ENCODE measurements at places on chromosomes 5 and 9. TPM values are rescaled to one million over a fixed set of nuclear protein-coding genes. Genes with fewer than 3 reads are reported as not detected.

- H3K36me3 ChIP-seq, result no peaks in the 10 kb centered on the region
- no peaks in the 10 kb centered on the region for H3K4me1 ChIP-seq
- no peak for DNase-seq
- H3K27ac ChIP-seq, result no peak overlapping the region
- H3K27me3 ChIP-seq, result no peaks in the 10 kb centered on the region
- H3K4me3 ChIP-seq, result no peak overlapping the region
Measured at GRCh38 chr5:112472614-112473013, 53.5 kb upstream of the EPB41L4A start.

DNA sequence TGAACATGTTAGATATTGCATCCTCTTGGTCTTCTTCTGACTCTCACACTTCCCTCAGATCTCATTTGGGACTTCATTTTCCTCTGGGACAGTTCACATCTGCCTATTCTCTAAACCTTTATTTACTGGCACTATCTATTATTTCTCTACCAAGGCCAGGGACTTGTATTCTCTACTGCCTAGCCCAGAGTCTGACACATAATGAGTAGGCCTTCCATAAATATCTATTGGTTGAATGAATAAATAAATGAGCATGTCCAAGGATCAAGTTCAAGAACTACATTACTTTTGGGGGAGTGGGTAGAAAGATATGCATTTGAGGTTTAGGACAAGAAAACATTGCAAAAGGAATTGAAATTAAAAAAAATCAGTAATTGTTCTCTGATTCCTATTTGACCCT lies 250.3 kb downstream of the TRIM32 start:
- H3K27me3 ChIP-seq, result no peaks in the 10 kb centered on the region
- no peak for DNase-seq
- no peak overlapping the region for H3K27ac ChIP-seq
- no peak overlapping the region for H3K4me3 ChIP-seq
- no peaks in the 10 kb centered on the region for H3K4me1 ChIP-seq

DNA sequence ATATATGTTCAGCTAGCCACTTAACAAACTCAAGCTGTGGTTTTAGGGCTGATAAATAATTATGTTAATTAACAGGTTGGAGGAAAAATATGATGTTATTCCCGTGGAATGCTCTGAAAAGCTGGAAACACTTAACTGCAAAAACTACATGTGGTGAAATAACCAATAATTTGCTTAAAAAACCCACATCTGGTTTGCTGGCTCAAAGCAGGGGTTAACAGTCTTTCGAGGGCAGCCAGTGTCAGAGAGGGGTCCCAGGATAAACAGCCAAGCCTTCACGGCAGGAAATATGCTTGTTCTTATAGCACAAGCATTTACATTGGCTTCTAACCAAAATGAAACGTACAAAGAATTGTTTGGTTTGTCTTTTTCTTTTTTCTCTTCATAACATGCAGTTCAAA lies 254.0 kb upstream of the GAS1 start:
- H3K27ac ChIP-seq, result no peak overlapping the region
- H3K36me3 ChIP-seq, result no peaks in the 10 kb centered on the region
- H3K4me3 ChIP-seq, result no peak overlapping the region
- H3K4me1 ChIP-seq, result no peaks in the 10 kb centered on the region

- H3K36me3 ChIP-seq, result no peaks in the 10 kb centered on the region
- no peak overlapping the region for H3K27ac ChIP-seq
- no peaks in the 10 kb centered on the region for H3K27me3 ChIP-seq
- H3K4me1 ChIP-seq, result no peaks in the 10 kb centered on the region
- DNase-seq, result no peak
Measured at GRCh38 chr5:98163796-98164493, 609.5 kb upstream of the RGMB start.

GRCh38 chr5:55411876-55412275 lies 104.1 kb downstream of the MTREX start:
- no peak for DNase-seq
- no peak overlapping the region for H3K4me3 ChIP-seq
- H3K27me3 ChIP-seq, result no peaks in the 10 kb centered on the region
- peaks cover 6% of the 10 kb centered on the region for H3K4me1 ChIP-seq

DNA sequence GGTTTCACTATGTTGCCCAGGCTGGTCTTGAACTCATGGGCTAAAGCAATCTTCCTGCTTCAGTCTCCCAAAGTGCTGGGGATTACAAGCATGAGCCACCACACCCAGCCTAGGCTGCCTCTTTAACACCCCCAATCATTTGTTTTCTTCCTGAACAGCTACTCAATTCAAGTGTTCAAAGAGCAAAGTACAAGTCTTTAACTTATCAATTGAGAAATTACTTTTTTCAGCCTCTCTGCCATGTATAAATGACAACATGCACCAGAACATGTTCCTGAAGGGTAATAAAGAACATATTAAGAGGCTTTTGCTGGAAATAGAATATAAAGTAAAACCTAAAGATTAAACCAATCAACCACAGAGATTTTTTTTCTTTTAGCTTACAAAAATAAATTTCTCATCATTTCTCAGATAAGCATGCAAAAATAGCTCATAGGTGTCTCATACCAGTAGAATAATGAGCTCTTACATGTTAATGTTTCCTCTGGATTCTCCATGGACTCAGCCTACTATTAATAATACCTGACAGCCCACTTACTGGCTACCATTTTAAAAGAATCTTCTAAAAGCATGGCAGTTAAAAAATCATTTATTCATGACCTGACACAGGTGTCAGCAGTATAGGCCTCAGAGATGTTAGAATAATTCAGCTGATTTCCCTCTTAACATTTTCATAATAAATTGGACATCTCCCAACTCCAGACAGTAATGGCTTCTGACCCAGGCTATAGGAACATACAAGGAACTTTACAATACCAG lies 60.0 kb downstream of the MCTP1 start:
- H3K4me1 ChIP-seq, result no peaks in the 10 kb centered on the region
- no peaks in the 10 kb centered on the region for H3K27me3 ChIP-seq
- H3K4me3 ChIP-seq, result no peak overlapping the region
- no peak for DNase-seq
- H3K36me3 ChIP-seq, result no peaks in the 10 kb centered on the region

DNA sequence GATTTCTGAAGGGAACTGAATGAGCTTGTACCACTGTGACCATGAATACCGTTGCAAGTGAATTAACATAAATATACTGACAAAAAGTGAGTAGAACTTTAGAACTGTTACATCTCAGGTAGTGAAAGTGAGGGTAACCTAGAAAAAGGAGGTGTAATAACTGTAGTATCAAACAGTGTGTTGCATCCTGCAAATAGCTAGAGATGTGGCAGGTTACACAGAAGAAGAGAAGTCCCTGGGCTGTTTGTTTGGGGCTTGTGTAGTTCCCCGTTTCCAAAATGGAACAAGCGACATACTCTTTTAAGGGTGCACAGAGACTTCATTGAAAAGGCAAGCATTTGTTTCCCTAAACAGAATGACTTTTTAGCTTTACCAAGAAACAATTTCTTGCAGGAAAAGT lies 214.8 kb downstream of the NR3C1 start:
- H3K36me3 ChIP-seq, result no peaks in the 10 kb centered on the region
- H3K27me3 ChIP-seq, result no peaks in the 10 kb centered on the region
- no peak overlapping the region for H3K4me3 ChIP-seq
- DNase-seq, result no peak

- H3K27ac ChIP-seq, result no peak overlapping the region
- DNase-seq, result no peak
- H3K36me3 ChIP-seq, result peaks cover 41% of the 10 kb centered on the region
- H3K4me3 ChIP-seq, result no peak overlapping the region
- H3K4me1 ChIP-seq, result no peaks in the 10 kb centered on the region
Measured at GRCh38 chr9:129875687-129876395, 40.6 kb downstream of the USP20 start.

- no peak for DNase-seq
- no peaks in the 10 kb centered on the region for H3K36me3 ChIP-seq
- no peak overlapping the region for H3K27ac ChIP-seq
- no peaks in the 10 kb centered on the region for H3K4me1 ChIP-seq
- no peak overlapping the region for H3K4me3 ChIP-seq
- no peaks in the 10 kb centered on the region for H3K27me3 ChIP-seq
Measured at GRCh38 chr5:54946306-54946819, 39.0 kb downstream of the ESM1 start.

- H3K27ac ChIP-seq, result no peak overlapping the region
- no peak overlapping the region for H3K4me3 ChIP-seq
- H3K27me3 ChIP-seq, result no peaks in the 10 kb centered on the region
- H3K4me1 ChIP-seq, result no peaks in the 10 kb centered on the region
- no peaks in the 10 kb centered on the region for H3K36me3 ChIP-seq
Measured at GRCh38 chr5:80707645-80708044, 52.9 kb upstream of the DHFR start.

GRCh38 chr5:127549551-127549950 lies 32.1 kb downstream of the PRRC1 start:
- peaks cover 36% of the 10 kb centered on the region for H3K36me3 ChIP-seq
- no peak for DNase-seq
- H3K27me3 ChIP-seq, result no peaks in the 10 kb centered on the region
- H3K4me1 ChIP-seq, result no peaks in the 10 kb centered on the region
- no peak overlapping the region for H3K27ac ChIP-seq
- no peak overlapping the region for H3K4me3 ChIP-seq

DNA sequence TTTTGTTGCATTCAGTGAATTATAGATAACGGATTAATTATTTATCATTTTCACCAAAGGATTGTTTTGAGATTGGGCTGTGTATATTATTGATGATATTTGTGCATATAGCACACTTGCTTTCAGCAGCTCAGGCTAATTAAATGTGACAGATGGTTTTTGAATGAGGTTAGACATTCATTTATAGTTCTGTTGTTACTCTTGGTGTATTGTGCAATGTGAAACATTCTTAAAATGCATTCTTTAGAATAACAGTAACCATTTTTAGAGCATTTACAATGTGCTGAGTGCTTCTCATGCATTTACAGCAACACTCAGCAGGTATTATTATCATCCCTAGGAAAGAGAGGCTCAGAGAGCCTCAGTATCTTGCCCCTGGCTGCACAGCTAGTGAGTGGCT lies 23.8 kb downstream of the NANS start:
- H3K27me3 ChIP-seq, result no peaks in the 10 kb centered on the region
- no peak overlapping the region for H3K27ac ChIP-seq
- no peak for DNase-seq
- peaks cover 22% of the 10 kb centered on the region for H3K4me1 ChIP-seq

DNA sequence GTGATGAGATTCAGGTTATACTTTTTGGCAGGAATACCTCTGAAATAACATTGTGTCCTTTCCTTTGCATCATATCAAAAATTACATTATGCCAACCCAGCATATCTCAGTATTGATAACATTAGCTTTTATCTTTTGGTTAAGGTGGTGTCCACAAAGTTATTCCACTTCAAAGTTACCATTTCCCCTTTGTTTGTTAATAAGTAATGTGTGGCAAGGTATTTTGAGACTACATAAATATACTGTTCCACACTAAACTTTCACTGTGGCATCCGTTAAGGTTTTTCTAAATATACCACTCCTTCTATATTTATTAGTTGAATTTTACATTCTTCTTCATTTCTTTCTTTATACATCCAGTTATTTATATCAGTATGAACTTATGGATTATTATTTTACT lies 14.1 kb upstream of the ARHGEF37 start:
- H3K27ac ChIP-seq, result no peak overlapping the region
- no peaks in the 10 kb centered on the region for H3K36me3 ChIP-seq
- no peak for DNase-seq
- H3K27me3 ChIP-seq, result no peaks in the 10 kb centered on the region
- peaks cover 23% of the 10 kb centered on the region for H3K4me1 ChIP-seq

GRCh38 chr9:19720377-19720776 lies 68.5 kb downstream of the SLC24A2 start:
- no peak overlapping the region for H3K4me3 ChIP-seq
- H3K4me1 ChIP-seq, result no peaks in the 10 kb centered on the region
- no peaks in the 10 kb centered on the region for H3K36me3 ChIP-seq
- no peak overlapping the region for H3K27ac ChIP-seq

DNA sequence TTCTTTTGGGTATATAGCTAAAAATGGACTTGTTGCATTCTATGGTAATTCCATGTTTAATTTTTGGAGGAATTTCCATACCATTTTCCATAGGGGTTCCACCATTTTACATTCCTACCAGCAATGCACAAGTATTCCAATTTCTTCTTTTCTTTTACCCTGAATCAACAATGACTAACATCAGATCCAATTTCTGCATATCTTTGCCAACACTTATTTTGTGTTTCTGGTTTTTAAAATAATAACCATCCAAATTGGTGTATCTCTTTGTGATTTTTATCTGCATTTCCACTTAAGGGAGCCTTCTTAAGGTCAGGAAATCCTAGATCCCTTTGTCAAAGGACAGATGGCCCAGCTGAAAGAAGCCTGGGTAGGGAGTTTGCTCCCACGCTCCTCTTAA lies 29.5 kb upstream of the SMU1 start:
- H3K36me3 ChIP-seq, result no peaks in the 10 kb centered on the region
- no peak overlapping the region for H3K27ac ChIP-seq
- H3K27me3 ChIP-seq, result no peaks in the 10 kb centered on the region
- H3K4me1 ChIP-seq, result peaks cover 6% of the 10 kb centered on the region
- no peak for DNase-seq
- H3K4me3 ChIP-seq, result no peak overlapping the region

- DNase-seq, result no peak
- H3K36me3 ChIP-seq, result no peaks in the 10 kb centered on the region
- H3K4me3 ChIP-seq, result peak overlapping the region; percentile 85
- no peaks in the 10 kb centered on the region for H3K27me3 ChIP-seq
- peaks cover 36% of the 10 kb centered on the region for H3K4me1 ChIP-seq
Measured at GRCh38 chr5:138353560-138354080, 1.1 kb downstream of the KDM3B start.

DNA sequence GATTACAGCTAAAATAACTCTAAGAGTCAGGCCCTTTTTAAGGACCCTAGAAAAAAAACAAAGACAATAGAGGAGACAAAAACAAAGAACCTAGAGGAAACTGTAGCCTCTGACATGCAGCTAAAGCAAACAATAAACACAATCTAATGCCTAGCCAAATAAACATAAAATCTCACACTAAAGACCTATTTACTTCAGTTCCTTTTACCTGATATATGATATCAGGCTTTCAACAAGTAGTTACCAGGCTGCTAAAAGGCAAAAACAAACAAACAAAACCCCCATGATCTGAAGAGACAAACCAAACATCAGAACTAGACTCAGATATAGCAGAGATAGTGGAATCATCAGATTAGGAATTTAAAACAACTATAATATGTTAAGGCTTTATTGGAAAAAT lies 226.5 kb upstream of the POU5F2 start:
- H3K27me3 ChIP-seq, result no peaks in the 10 kb centered on the region
- no peak for DNase-seq
- H3K36me3 ChIP-seq, result no peaks in the 10 kb centered on the region

- no peak overlapping the region for H3K27ac ChIP-seq
- H3K36me3 ChIP-seq, result no peaks in the 10 kb centered on the region
- no peak overlapping the region for H3K4me3 ChIP-seq
- DNase-seq, result peak; percentile 77
- no peaks in the 10 kb centered on the region for H3K27me3 ChIP-seq
- H3K4me1 ChIP-seq, result no peaks in the 10 kb centered on the region
Measured at GRCh38 chr5:107361945-107362344, 308.8 kb downstream of the EFNA5 start.

GRCh38 chr9:100408546-100409175 lies 18.3 kb upstream of the MSANTD3 start:
- no peaks in the 10 kb centered on the region for H3K36me3 ChIP-seq
- no peak overlapping the region for H3K4me3 ChIP-seq
- DNase-seq, result no peak
- no peaks in the 10 kb centered on the region for H3K27me3 ChIP-seq

PCDHGA5 gene
- 5.3 TPM for total RNA-seq

KIF12 gene
- total RNA-seq, result not detected

HRH2 gene
- 3.8 TPM for total RNA-seq

MROH2B gene
- 0.36 TPM for total RNA-seq

GRXCR2 gene
- total RNA-seq, result not detected

ISL1 gene
- total RNA-seq, result 1.1 TPM

PTGR1 gene
- total RNA-seq, result 50.0 TPM

SLC26A2 gene
- total RNA-seq, result 6.8 TPM

N4BP3 gene
- total RNA-seq, result 1.8 TPM
